ENCODE measurements at places on chromosomes 2 and 18. TPM values are rescaled to one million over a fixed set of nuclear protein-coding genes. Genes with fewer than 3 reads are reported as not detected.

Gene TRIM54
- total RNA-seq = not detected

Gene TUBA4B
- total RNA-seq = not detected

Gene INPP5D
- total RNA-seq = 0.18 TPM

Gene LOXHD1
- total RNA-seq = not detected

Gene OBSL1
- 63.2 TPM for total RNA-seq

Gene HOXD11
- not detected for total RNA-seq

Gene IL36A
- total RNA-seq = not detected

Gene UGT1A4
- not detected for total RNA-seq

Gene LYG1
- not detected for total RNA-seq

Gene EFR3B
- total RNA-seq = 0.18 TPM

Gene GNLY
- total RNA-seq = not detected

Gene METTL5
- total RNA-seq = 49.1 TPM

Gene UGT1A10
- not detected for total RNA-seq

Gene LIPT1
- 13.5 TPM for total RNA-seq

Gene STAT4
- total RNA-seq = 7.8 TPM

Gene CDK15
- not detected for total RNA-seq

Gene STPG4
- total RNA-seq = not detected

Gene MYO5B
- not detected for total RNA-seq

Gene SLC9A4
- not detected for total RNA-seq

Gene ZAP70
- total RNA-seq = not detected

Gene UGT1A1
- not detected for total RNA-seq

Gene BUB1
- total RNA-seq = 5.8 TPM

Gene ANKRD29
- 0.90 TPM for total RNA-seq

Gene RFX8
- 1.8 TPM for total RNA-seq

Gene RGPD4
- total RNA-seq = not detected

Gene SERPINB3
- total RNA-seq = not detected

Gene SNTG2
- total RNA-seq = not detected

Gene ESPNL
- total RNA-seq = 0.16 TPM

Gene EMILIN1
- 388 TPM for total RNA-seq

Gene HOXD4
- total RNA-seq = not detected

Gene TMEM200C
- total RNA-seq = not detected

Gene HDAC4
- 5.6 TPM for total RNA-seq

Gene PROKR1
- total RNA-seq = not detected

Gene CCDC68
- 6.3 TPM for total RNA-seq
